Activated CD4-positive, alpha-beta T cell treated with anti-CD3 and anti-CD28 coated beads for 4 hours (primary cell): ENCODE measurements at places on chromosomes 2 and 18.

DNA sequence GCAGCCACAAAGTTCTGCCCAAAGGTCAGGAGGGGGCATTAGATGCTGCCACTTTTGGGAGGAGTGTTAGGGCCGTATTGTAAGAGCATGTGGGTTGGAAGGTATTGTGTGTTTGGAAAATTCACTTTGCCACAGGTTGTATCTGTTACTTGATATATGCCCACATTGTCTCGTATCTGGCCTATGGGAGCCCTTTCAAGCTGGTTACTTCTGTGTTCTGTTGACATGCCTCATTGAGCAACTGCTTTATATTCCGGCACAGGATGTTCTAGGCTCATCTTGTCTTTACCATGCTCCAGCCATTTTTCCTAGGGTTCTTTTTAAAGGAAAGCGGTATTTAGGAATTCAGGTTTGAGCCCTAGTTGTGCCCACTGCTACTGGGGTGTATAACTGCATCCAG lies 6.0 kb downstream of the ADNP2 start:
- no peak for DNase-seq

- no peak for DNase-seq
Measured at GRCh38 chr2:191171708-191172355, 21.0 kb upstream of the STAT4 start.

DNA sequence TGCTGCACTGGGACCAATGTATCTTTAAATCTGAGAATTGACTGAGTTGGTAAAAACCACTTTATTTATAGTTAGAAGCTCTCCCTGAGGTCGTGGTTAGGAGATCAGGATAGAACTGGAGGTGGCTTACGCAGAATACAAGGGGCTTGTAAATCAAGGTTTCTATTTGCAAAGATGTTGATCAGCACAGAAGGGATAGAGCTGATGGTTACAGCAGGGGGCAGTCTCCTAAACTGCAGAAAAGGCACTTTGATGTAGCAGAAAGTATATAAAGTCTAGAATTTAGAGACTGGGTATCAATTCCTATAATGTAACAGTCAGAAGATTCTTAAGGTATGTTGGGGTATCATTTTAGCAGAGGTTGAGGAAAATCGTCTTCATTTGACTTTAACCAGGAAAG lies 25.2 kb upstream of the ACVR1 start:
- DNase-seq, result no peak

DNA sequence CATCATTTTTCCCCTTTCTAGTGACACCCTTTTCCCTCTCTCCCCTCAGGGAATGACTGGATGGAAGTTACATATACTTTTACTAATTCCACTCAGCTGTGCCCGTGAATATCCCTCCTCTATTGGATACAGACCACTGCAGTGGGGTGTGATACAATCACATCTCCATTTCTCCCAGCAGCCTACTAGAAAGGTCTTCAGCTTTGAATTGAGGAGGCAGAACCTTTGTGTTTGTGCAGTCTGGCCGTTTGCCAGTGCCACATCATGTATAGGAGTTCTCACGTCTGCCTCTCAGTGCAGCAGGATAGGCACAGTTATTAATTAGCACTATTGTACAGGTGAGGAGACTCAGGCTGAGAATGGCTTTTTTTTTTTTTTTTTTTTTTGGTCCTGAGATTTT lies 16.4 kb downstream of the TNFRSF11A start:
- no peak for DNase-seq

DNA sequence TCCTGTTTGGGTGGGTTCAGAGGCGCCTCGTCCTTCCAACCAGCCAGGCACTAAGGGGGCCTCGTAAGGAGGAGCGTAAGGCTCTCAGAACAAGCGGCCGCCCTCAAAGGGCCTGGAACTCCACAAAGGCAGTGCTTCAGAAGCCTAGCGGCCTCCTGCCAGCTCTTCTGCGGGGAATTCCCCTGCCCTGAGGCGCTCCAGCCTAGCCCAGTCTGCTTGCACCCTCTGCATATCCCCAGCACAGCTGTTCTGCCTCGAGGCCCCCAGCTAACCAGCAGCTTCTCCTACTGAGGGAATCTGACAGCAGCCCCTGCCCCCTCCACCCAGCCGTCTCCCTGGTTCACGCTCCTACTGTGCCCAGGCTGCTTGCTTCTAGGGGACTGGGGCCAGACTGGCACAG lies 265.9 kb downstream of the TFCP2L1 start:
- no peak for DNase-seq

GRCh38 chr18:46398625-46399024 lies 258.4 kb downstream of the LOXHD1 start:
- DNase-seq, result no peak

DNA sequence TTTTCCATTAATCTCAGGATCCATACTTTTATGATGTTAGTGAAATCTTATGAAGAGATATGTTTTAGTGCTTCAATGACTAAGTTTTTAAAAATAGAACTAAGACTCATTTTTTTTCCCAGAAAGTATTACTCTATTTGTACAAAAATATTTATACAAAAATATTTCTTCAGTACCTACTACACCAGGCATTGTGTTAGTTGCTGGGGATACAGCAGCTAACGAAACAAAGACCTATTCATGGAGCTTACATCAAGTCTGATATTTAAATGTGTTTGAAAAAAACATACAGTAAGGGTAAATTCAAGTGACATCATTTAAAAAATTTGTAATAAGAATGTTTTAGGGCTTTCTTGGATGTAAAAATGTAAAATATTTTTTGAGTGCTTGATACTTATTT lies 11.6 kb downstream of the VAPA start:
- no peak for DNase-seq

GRCh38 chr2:179555691-179556283 lies 291.2 kb upstream of the SESTD1 start:
- DNase-seq, result no peak

DNA sequence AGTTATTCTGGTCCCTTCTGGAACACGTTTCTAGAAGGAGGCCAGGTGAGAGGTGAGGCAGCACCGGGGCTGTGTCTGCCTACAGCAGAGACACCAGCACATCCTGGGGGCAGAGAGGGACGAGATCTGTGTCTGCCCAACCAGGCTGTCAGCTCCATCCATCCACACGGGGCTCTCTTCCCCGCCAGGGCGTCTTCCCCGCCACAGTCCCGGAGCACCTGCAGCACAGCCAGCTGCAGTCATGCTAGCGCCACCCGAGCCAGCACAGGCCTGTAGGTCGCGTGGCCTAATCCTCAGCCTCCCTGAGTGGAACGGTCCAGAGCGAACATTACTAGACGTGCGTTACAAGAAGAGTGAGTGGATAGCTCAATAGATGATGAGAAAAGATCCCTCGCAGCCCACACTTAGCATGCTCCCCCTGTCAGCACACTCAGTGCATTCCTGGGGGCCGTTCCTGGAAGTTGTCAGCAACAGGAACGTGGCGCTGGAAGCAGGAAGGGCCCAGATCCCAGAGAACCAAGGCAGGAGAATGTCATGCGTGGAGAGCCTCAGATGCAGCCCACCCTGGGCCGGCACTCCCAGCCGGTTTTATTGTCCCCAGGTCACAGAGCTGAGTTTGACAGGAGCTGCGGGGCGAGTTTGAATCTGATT lies 179.0 kb downstream of the TWIST2 start:
- DNase-seq, result no peak

DNA sequence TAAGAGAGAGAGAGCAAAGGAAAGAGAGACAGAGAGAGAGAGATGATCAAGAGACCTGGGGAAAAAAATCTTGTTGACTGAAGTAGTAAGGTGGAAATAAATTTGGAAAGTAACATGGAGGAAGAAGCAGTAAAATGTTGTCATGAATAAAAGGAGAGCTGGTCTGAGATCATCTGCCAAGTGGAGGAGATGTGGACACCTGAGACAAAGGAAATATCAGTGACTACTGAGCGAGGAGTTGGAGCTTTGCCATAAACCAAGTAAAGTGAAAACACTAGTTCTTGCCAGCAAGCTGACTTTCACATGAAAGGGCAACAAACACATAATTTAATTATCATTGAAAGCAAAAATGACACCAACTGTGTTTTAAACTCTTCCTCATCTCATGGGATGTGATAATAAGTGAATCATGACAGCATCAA lies 49.0 kb upstream of the DSG1 start:
- DNase-seq, result no peak

- DNase-seq, result no peak
Measured at GRCh38 chr2:173288561-173288960, 66.1 kb upstream of the CDCA7 start.

GRCh38 chr2:187819624-187820023 lies 265.4 kb upstream of the TFPI start:
- DNase-seq, result no peak

DNA sequence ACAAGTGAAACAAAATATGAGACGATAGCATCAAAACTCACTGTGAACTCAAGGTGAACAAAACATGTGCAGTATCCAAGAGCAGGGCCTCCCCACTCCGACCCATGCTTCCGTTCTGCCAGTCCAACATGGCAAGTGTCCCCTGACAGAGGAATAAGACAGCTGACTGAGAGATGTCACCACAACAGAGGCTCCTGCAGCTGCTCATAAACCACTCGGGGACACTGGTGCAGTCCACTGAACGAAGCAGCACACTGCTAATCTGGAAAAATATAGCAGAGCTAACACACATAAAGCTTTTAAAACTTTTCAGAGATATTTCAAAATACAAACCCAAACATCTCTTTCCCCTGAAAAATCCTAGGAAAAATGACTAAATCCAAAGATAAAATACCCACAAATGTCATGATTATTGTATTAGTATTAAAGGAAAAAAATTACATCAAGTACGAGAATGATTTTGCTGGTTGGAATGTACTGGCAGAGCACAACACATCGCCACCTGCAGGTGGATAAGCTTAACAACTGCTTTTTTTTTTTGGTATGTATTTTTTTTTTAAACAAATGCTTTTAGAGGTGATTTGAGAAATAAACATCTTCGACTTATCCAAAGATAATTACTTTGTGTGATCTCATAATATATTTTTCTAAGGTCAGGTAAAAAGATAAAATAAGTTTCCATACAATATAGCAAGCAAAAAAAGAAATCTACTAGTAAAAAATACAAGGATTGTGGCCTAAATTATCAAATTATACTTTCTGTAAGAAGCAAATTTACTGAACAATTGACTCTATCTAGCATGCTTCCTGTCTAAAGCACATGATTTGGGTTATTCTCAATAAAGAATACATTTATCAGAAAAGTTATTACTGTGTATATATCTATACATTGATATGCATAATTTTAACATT lies 18.6 kb downstream of the THADA start:
- no peak for DNase-seq

GRCh38 chr18:64993695-64994094 lies 757.1 kb upstream of the CDH7 start:
- no peak for DNase-seq

- DNase-seq, result no peak
Measured at GRCh38 chr2:190410166-190410565, 2.0 kb downstream of the MFSD6 start.

- DNase-seq, result no peak
Measured at GRCh38 chr2:24085200-24085489, 511 bp upstream of the TP53I3 start.

- DNase-seq, result peak; percentile 44
Measured at GRCh38 chr2:201363857-201364560, 6.9 kb upstream of the FLACC1 start.

DNA sequence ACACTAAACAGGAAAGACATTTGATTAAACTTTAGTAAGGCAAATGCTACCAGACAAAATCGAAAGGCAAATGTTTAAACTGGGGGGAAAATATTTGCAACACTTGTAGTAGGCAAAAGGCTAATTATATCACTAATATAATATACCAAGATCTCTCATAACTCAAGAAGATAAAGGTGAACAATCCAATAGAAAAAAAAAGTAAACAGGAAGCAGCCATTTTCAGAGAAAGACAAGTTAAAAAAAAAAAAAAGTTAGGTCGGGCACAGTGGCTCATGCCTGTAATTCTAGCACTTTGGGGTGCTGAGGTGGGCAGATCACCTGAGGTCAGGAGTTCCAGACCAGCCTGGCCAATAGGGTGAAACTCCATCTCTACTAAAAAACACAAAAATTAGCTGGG lies 4.4 kb upstream of the ACTG2 start:
- DNase-seq, result no peak

DNA sequence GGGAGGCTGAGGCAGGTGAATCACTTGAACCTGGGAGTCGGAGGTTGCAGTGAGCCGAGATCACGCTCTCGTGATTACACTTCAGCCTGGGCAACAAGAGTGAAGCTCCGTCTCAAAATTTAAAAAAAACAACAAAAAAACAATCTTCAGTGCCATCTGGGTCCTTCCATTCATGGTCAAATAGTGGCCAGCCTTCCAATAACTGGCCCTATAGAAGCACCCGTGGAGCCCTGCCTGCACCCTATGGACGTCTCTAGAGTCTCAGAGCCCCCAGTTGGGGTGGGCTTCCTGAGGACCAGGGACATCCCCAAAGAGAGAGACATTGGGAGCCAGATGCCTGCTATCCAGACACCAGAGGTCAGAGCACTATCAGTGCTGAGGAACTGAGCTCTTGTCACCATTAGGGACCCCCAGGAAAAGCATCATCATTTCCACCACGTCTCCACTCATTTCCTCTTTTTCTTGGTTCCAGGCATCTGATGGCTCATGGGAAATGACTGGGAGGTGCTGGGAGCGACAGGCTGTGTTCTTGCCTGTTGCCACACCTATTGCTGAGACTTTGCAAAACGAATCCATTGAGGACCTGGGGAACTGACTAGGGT lies 9.4 kb downstream of the NEU2 start:
- DNase-seq, result no peak
